Mesendoderm (in vitro differentiated cells): ENCODE measurements at places on chromosomes 6 and 20.

DNA sequence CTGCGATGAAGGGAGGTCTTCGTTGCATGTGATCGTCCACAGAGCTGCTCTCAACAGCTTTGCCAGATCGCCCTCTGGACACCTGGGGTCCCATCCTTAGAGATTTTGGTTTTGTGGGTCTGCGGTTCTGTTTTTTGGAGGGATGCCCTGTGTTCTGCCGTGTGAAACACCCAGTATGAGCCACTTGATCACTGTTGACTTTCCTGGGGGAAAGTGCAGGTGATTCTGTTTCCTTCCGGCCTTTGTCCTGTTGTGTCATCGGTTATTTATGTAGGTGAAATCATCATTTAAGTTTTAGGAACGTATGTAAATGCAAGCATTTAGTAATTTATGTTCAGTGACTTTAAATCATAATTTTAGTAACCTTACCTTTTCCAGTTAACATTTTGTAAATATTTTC lies 56.4 kb upstream of the SLC22A1 start:
- no peak for DNase-seq

DNA sequence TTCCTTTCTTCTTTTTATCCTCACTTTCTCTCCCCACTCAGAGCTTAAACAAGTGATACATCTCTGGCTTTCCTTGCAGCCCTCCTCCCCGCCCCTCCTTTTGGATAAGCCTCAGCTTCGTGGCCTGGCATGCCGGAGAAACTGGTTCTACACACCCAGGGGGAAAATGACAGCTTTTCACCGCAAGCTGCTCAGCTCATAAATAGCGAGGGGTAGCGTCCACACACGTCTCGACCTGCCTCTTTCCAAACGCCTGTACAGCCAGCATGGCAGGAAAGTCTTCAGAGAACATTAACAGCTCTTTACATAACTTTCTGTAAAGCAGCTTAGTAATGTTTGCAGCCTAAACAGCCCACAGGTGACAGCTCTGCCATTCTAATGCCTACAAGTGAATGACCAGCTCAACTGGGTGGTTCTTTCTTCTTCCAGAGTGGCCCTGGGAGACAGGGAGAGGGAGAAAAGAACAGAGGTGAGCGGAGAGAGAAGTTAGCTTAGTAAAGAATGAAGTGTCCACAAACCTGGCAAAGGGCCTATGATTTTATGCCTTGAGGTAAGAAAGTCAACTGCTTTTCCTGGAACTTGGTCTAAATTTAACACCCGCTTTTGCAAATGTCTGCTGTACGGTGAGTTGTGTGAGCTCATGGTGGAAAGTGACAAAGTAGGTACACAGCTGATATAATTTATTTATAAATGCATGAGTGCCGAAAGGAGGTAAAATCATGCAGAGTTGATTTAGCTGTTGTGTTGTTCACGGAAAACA lies 251.5 kb downstream of the TFAP2A start:
- DNase-seq = no peak

GRCh38 chr6:129504456-129504855 lies 205.5 kb downstream of the ARHGAP18 start:
- DNase-seq = no peak

- no peak for DNase-seq
These were observed 503.0 kb upstream of the RNF217 start for GRCh38 chr6:124459268-124459667.

DNA sequence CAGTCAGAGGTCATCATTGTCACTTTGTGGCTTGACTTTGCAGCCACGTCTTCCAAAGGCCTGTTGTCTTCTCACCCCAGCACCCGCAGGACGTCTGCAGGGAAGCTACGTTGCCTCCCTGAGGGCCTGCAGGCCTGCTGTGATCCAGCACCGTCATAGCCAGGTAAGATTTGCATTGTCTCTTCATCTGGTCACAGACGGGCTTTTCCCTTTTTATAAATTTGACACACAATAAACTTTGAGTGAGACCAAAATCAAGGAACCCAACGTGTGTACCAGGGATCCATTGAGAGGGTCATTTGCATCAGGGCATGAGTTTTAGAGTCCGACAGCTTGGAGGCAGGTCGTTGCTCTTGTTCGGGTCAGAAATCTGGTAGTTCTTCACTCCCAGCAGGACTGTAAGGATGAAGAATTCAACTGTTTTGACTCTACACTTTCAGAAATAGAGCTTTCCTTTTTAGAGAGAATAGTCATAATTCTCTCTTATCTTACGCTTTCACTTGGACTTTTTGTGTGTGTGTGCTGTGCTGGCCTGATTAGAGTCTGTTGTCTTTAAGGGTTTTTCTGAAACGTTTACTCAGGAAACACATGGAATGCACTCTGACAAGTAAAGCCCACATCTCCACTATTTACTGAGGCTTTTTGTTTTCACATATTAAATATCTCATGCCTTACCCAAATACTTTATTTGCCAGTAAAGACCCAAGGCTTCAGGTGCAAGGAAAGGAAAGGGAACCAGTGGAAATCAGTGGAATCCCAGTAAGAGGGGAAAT lies 177.2 kb upstream of the TAB2 start:
- DNase-seq = no peak

GRCh38 chr20:50101887-50102286 lies 11.1 kb downstream of the UBE2V1 start:
- DNase-seq = no peak

DNA sequence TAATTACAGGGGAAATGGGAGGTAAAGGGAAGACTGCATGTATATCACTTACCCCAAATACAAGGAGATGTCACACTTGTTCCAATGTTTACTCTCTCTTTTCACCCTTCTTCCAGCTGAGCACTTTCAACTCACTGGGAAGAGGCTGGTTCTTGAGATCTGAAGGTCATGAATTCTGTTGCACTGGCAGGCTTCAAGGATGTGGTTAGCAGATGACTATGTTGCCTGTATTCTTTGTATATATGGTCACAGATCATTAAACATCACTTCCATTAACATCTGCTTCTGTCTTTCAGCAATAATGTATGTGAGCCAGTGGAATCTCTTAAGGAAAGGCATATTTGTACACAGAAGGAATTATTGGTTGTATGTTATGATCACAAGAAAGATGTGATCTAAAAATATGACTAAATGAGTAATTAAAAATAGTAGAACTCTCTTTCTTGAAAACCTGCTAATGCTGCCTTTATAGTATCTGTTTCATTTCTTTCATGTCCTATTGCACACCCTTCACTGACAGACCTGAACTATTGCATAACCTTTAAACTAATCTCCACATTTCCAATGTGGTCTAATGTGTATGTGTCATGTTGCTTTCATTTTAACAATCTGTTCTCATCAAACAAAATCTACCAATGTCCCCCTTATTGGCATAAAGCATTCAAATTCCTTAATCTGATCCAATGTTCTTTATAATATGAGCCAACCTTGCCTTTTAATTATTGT lies 131.4 kb upstream of the EPHA7 start:
- DNase-seq = no peak

GRCh38 chr6:33429750-33430052 lies 9.8 kb downstream of the SYNGAP1 start:
- DNase-seq = no peak

- DNase-seq = no peak
These were observed 67.5 kb upstream of the MBOAT1 start for GRCh38 chr6:20279608-20280287.
